ENCODE measurements at places on chromosomes 2 and 18. TPM values are rescaled to one million over a fixed set of nuclear protein-coding genes. Genes with fewer than 3 reads are reported as not detected.
A peak's percentile ranks its signal among the peaks of the same experiment; 100 is the strongest.

- DNase-seq = no peak
Measured at GRCh38 chr2:6855860-6856547, 9.7 kb downstream of the CMPK2 start.

DNA sequence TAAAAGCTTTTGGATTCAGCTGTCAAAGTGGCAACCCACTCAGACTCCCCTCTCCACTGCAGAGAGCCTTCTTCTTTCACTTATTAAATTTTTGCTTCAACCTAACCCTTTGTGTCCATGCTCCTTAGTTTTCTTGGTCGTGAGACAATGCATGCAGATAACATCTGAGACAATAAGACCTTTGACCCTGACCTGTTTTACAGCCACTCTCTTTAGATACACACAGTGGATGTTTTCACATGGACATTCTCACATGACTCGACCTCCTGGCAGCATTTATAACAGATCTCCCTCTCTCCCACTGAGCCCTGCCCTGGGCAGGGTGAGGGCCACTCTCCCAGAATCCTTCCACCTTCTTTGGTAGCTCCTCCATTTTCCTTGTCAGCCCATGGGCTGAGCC lies 30.4 kb upstream of the IL36G start:
- DNase-seq = no peak

Gene POTEJ
- polyA plus RNA-seq = 0.18 TPM

Gene TBC1D8
- 16.0 TPM for polyA plus RNA-seq

DNA sequence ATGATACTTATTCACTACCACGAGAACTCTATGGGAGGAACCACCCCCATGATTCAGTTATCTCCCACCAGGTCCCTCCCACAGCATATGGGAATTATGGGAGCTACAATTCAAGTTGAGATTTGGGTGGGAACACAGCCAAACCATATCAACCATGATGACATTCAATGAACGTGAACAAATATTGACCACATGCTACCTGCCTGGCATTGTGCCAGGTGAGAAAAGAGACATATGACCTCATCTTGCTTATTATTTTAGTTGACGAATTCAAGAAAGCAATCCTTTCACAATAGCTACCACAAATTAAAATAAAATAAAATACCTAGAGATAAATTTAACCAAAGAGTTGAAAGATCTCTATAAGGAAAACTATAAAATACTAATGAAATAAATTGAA lies 286.5 kb upstream of the CRIM1 start:
- no peak for DNase-seq

GRCh38 chr2:186535861-186536260 lies 49.8 kb downstream of the ZC3H15 start:
- DNase-seq = no peak

Gene KIAA2012
- polyA plus RNA-seq = 0.92 TPM

GRCh38 chr18:73613706-73614340 lies 533.8 kb downstream of the FBXO15 start:
- DNase-seq = no peak

DNA sequence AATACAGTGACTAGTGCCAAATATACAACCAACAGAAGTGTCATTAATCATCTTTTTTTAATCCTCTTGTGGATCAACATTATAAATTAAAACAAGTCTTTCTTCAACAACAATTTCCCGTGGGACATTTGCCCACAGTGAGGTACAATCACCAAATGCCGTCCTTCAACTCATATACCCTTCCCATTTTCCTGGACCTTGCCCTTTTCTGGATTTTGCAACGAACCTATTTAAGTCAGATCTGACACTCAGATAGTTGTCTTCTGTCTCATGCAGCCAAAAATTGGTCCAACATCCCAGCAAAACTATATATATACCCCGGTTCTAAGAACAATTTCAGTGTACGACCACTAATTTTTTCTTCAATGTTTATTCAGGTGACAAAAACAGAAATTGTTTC lies 324.0 kb downstream of the DSEL start:
- no peak for DNase-seq

- peak; percentile 37 for DNase-seq
Measured at GRCh38 chr2:27072920-27073319, 1.5 kb upstream of the OST4 start.

Gene TCF23
- 0.56 TPM for polyA plus RNA-seq

DNA sequence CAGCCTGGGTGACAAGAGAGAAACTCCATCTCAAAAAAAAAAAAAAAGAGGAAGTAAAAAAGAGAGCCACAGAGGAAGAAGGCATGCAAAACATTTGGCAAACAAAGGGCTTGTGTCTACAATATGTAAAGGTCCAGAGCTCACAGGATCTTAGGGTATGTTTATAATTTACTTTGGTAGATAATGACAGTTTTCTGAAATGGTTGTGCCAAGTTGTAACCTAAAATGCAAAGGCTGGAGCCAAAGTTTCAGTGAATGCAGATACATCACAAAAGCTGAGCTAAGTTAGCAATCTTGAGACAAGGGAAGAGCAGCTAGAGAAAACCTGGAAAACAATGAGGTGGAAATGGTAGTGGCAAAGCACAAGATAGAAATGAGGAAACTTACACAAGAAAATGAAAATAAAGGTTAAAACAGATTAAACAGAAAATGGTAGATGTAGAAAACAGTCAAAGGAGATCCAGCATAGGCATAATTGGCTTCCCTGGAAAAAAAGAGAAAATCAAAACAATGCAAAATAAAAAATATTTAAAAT lies 77.5 kb upstream of the HK2 start:
- no peak for DNase-seq

DNA sequence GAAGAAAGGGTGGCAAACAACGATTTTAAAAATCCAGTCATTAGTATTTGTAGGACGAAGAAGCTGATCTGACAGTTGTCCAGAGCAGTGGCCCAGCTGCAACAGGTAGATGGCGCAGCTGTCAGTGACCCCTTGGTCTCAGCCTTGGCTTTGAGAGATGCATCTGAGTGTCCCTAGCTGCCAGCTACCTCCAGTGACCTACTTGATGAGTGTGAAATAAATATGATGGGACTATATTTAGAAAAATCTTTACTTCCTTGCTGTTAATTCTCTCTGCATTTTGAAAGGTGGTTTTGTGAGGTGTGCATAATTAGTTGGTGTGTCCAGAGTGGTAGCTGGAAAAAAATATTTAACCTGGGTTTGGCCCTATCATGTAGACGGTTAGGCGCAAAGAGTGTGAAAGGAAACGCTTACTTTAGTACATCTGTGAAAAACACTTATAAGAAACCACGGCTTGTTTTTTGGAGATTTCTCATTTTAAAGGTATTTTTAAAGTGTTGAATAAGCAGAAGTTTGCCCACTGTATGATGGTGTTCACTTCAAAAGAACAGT lies 963 bp downstream of the INPP1 start:
- DNase-seq = peak; percentile 59

DNA sequence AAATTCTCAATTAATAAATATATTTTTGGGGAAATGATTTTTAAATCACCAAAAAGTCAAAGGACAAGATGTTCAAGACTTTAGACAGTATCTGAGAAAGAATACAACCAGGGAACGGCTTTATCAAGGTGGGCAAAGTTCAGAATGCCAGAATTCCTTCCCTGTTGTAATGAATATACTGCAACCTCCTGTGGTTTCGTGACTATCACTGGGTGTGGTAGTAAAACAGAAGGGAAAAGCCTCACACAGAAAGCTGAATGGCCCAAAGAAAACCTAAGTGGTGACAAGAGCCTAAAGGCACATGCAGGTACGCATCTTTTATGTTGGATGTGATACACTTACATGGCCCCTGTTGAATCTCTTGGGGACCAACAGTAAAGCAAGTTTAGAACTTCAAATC lies 37.1 kb downstream of the MBD2 start:
- DNase-seq = no peak

Gene IL1RL1
- 0.38 TPM for polyA plus RNA-seq

- DNase-seq = peak; percentile 70
Measured at GRCh38 chr2:224366267-224366844, 35.6 kb downstream of the FAM124B start.

DNA sequence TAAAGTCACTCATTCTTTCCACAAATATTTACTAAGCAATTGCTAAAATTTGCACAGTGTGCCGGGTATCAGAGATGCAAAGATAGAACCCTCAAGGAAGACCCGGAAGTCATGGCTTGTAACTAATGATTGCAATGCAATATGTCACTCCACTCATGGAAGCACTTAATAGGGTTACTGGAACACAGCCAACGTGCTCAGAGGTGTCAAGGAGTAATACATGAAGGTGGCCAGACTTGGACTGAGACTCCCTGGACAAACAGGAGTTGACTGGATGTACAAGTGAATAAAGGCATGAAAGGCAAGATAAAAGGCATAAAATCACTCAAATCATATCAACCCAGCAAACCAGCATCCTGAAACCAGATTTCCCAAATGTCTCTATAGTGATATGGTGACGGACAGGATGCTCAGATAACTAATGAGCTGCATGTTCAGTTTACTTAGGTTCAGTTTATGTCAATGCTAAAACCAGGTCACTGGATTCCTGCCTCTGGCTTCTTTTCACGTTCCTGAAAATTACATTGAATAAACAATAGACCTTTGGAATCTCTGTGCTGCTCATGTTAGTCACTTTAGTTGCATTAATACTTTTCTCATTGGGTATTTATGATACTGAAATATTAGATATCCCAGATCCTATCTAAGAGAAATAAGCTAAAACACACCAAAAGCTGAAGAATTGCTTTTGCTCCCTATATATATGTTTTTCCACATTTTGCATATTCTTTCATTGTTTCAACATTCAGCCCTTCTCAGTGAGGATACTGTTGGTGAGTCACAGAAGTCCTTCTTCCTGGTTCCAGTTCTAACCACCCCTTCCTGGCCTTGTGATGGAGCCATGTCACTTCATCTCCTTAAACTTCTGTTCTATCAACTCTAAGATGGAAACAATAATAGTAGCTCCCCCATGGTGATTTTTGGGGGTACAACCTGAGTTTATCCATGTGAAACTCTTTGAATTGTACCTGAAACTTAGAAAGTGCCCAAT lies 688.9 kb upstream of the ID2 start:
- DNase-seq = no peak

DNA sequence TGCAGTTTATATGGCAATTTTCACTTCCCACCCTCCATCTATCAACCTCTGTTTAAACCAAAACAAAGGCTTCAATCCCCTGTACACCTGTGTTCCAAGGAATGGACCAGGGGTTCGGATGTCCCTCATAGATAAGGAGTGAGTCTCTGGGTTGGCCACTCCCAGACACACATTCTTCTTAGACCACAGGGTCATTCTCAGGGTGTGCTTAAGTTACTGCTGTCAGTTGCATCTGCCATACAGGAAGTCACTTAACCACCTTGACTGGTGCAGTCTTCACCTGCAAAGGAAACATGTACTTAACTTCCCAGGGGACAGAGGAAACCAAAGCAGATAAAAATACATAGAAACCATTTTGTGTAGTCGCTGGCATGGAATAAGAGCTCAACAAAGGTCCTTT lies 151.0 kb upstream of the NDUFV2 start:
- DNase-seq = no peak

Gene CCDC68
- 0.81 TPM for polyA plus RNA-seq

Gene PROKR1
- 2.7 TPM for polyA plus RNA-seq

DNA sequence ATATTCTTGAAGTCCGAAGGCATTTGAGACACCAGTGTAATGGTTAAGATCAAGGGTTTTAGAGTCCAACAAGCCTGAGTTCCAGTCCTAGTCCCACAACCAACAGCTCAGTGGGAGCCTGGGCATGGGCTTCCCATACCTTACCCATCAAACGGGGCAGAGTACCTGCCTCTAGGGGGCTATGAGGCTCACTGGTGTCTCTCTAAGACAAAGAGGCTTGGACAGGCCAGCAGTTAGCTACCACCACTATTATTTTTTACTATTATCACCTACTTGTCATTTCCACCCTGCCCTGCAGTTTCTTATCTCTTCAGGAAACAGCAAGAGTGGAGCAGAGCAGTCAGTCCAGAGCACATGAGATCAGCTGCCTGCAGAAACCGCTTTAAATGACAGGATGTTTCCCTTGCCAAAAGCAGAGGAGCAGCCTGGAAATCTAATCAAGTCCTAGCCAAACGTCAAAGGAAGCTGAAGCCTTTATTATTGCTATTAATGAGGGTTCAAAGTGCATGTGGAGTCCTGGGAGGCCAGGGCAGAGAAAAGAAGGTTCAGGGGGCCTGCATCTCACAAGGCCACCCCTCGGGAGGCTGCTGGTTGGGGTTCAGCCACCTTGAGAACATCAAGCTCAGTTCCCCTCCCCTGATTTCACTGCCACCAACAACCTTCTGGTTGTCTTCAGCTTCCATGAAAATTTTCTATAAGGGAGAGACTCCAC lies 66.6 kb downstream of the STPG4 start:
- no peak for DNase-seq

Gene RUFY4
- polyA plus RNA-seq = not detected

DNA sequence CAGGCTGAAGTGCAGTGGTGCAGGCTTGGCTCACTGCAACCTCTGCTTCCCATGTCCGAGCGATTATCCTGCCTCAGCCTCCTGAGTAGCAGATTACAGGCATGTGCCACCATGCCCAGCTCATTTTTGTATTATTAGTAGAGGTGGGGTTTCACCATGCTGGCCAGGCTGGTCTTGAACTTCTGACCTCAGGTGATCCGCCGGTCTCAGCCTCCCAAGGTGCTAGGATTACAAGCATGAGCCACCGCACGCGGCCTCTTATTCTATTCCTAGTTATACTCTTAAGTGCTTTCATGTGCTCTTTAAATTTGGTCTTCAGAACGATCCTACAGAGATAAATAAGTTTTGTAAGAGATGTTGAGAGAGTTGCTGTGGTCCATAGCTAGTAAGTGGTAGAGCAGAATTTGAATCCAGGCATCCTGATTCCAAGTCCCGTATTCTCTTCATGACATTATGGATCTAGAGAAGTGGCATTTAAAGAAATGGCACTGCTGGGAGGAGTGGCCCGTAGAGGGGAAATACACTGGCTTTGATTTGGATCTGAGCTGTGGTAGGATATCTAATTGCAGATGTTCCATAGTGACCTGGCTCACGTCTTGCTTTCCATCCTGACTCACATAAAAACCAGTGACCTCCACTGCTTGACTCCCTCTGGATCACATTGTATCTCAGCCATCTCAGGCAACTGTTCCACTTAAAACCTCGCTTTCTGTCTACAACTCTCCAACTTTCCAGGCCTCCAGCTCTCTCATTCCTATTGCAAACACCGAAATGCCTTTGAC lies 22.8 kb upstream of the ME2 start:
- DNase-seq = no peak

DNA sequence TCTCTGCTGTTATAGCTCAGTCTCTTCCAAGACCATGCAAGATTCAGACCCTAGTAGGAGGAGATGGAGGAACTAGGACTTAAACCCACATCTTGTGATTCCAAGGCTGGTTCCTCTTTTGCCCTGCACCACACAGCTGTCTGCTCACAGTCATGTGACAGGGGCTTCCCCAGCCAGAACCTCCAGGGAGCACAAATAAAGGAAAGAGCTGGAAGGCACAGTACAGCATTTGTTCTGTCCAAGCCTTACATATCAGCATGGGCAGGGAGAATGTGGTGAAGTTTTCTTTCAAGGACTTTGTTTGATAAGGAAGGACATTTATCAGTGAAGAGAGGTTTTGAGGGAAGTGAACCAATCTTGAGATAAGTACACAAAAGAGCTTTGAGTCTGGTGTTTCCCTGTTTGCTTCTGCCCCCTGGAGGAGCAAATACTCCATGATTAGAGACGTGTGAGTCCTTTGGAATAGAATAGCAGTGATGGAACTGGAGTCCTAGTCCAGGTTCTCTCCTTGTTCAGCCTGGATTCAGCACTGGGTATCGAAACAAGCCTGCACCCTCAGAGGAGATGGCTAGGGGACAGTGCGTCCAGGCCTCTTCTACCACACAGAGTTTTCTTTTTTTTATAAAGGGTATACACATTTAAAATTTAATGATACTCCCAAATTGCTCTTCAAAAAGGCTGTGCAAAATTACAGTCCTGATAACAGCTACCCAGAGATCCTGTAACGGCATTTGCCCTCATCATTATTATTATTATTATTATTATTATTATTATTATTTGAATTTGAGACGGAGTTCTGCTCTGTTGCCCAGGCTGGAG lies 24.6 kb upstream of the CASP10 start:
- peak; percentile 66 for DNase-seq

Gene TDRD15
- not detected for polyA plus RNA-seq
